Esophagus squamous epithelium (tissue), 5 donors: ENCODE measurements at places on chromosomes 2 and 18. TPM values are rescaled to one million over a fixed set of nuclear protein-coding genes. Genes with fewer than 3 reads are reported as not detected.

Gene HMSD
- total RNA-seq: not detected

Gene LRRFIP1
- total RNA-seq: 152 TPM

Gene CELF4
- not detected for total RNA-seq

Gene RAB27B
- total RNA-seq: 30.5 TPM

Gene CRYGD
- total RNA-seq: not detected
